ENCODE measurements at places on chromosomes 5 and 9.

GRCh38 chr9:27540502-27540901, 10.9 kb upstream of the MOB3B start:
- no peak for DNase-seq

GRCh38 chr9:124349675-124350493, 65.4 kb downstream of the PSMB7 start:
- no peak for DNase-seq

DNA sequence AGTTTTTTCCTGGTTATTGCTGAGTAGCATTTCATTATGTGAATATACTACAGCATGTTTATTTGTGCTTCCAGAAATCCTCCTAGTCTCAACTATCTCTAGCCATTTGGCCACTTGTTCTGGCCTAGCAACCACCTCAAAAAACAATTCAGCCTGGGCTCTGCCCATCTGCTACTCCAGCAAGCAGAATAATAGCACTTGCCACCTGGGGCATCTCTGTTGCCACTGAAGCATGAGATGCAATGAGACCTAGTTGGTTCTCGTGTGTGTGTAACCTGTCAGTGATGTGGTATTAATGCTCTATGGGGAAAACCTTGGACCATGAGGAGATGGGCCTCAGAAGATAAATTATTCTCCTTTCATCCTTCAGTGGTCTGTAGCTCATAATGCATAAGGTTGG, 129.5 kb downstream of the RNF180 start:
- no peak for DNase-seq

GRCh38 chr5:56264417-56265025, 31.4 kb upstream of the ANKRD55 start:
- DNase-seq = peak; percentile 48

DNA sequence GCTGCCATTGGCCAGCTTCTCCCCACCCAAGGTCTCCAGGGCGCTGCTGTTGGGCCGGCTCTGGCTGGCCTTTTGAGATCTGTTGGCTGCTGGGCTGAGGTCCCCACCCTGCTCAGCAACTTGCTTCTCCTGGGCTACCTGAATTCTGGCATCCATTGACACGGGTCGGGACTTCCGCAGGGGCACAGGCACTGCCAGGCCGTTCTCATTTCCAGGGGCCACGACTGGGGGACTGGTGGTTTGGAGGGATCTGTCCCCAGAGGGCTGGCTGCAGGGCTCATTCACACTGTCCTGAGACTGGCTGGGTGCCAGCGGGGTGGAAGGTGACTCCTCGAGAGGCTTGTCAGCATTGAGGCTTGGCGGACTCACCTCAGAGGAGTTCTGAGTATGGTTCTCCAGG, 87.1 kb upstream of the FBXW11 start:
- DNase-seq = no peak

DNA sequence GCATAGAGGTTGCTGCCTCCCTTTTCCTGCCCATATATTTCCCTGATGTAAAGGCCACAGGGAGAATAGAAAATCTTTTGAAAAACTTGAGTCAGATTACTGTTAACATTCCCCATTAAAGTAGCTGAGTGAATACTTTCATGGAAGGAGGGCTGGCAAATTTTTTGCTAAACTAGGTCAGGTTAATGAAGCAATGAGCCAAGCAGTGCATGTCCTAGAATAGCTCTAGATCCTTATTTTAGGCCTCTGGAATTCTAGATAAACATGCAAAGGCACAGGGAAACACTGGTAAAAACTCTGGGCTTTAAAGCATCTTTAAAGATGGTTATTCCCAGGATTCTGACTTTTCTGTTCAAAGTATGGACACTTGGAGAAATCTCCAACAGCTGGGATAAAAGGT, 27.9 kb downstream of the TTC1 start:
- DNase-seq = no peak

DNA sequence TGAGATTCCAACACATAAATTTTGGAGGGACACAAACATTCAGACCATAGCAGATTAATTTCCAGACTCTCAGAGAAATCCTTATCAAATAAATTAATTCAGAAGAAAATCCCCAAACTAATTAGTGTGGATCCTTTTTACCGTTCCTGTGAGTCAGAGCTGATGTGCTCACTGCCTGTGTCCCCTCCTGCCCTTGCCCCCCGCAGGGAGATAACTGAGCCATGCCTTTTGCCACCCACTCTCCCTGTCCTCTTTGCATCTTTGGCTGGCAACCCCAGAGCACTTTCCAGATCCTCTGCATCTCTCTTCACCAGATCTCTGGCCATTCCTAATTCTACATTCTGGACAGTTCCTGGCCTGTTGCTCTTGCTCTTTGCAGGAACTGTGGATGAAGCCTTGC, 135.4 kb upstream of the MAP1B start:
- DNase-seq = no peak

DNA sequence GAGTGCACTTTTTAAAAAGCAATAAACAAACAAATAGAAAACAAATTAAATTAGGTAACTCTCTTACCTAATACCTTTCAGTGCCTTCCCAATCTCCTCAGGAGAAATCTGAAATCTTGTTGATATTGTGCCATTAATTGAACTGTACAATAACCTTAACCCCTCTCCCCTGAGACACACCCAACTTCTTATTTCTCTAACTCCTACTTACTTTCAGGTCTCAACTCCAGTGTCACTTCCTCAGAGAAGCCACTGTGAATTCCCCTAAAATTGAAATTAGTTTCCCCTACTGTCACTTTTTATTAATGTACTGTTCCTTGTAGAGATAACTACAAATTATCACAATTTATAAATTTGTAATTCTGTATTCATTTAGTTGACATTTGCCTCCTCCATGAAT, 295.3 kb upstream of the TNC start:
- DNase-seq = no peak

DNA sequence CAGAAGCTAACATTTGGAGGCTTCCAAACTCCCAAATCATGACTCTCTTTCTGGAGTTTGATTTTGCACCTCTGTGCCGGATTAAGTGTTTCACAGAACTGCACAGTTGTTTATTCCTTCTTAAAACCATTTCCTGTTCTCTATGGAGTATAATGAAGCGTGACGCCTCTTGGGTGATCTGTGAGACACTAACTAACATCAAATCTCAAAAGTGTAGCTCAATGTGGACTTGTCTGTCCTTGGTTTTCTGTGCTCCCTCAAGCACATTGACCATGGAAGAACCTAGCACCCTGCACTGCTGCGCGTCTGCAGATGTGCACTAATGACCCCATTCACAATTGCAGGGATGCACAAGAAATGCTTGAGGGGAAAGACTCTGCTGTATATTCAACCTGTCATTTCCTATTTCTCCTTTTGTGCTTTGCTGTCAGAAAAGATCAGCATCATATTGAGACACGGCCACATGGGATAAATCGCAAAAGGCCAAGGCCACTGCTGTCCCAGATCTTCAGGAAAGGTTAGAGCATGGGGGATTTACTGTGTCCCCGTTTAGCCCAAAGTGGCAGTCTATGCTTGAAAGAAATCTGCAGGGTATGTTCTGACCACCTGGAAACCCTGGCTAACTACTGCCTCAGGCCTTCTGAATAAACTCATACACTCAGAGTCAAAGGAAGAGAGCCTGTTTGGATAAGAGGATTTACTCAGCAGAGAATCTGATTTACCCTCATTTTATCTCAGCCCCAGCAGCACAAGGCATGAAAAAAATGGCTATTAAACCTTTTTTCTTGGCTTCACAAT, 109.6 kb downstream of the BAAT start:
- no peak for DNase-seq

DNA sequence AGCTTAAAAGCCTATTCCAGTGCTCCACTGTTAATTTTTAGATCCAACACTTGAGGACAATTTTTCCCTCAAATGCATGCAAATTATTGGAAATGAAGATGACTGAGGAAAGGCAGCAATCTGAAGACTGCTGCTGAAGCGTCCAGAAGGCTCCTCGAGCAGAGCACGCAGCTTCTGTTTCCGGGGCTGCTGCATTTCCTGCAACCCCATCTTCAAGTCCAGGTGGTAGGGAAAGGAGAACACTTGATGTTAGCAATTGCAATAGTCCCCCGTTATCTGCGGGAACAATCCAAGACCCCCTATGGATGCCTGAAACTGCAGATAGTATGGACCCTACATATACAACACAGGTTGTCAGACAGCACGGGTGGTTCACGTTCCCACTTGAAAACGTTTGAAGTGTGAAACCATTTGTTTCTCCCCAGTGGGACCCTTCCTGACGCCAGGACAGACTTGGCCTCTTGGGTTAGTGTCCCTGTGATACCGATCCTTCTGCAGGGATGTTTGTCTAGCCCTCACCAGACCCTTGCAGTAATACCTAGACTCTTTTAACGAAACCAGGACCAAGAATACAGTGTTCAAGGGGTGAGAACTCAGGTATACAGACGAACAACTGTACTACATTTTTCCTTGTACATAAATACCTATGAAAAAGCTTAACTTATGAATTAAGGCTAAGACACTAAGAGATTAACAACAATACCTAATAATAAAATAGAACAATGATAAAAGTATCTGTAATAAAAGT, 152.3 kb downstream of the HSD17B3 start:
- DNase-seq = no peak

DNA sequence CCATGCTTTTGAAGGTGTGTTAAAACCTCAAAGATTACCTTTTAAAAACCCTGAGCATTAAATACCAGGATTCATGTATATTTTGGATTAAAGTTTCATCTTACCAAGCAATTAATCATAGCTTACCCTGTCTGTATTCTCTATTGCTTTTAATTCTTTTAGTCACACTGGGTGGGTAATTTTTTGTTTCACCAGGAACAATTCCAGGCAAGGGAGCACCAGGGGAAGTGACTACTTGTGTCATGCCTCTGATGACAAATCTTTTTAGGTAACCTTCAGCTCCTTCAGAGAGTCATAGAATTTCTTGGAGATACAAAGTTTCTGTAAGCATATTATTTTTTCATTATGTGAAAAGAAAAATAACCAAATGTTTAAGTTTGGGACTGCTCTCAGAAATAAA, 33.4 kb upstream of the ANXA1 start:
- no peak for DNase-seq

GRCh38 chr5:138874771-138875551, at the start of gene LRRTM2:
Gene LRRTM2 (minus strand): TSS chr5:138875335. CDS start chr5:138874911, 424 bp downstream.
- DNase-seq = no peak

DNA sequence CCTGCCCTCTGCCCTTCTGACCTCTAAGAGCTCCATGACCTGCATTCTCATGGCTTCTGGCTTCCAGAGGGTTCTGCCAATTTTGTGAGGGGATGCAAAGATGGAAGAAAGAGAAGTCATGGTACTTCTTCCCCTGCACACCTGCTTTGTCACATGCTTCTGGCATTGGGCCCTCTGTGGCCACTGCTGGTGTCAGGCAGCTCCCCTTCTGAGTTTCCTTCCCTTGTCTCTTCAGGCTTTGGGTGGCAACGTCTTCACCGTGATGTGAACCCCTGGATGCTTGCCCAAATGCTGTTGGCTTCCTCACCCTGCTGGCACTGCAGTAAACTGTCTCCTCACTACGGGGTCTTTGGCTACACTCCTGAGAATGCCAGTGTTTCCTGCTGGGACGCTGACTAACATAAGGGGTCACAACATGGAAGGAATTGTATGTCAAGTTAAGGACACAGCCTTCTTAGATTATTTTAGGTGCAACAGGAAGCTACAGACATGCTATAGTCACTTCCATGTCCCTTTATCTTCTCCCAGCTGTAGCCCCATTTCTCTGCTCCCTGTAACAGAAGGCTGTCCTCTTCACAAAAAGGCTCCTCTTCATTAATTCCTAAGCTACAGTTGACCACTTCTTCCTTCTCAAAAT, 8.9 kb upstream of the CLINT1 start:
- no peak for DNase-seq

- no peak for DNase-seq
Observed at GRCh38 chr5:53827211-53827651, 266.8 kb downstream of the NDUFS4 start.

DNA sequence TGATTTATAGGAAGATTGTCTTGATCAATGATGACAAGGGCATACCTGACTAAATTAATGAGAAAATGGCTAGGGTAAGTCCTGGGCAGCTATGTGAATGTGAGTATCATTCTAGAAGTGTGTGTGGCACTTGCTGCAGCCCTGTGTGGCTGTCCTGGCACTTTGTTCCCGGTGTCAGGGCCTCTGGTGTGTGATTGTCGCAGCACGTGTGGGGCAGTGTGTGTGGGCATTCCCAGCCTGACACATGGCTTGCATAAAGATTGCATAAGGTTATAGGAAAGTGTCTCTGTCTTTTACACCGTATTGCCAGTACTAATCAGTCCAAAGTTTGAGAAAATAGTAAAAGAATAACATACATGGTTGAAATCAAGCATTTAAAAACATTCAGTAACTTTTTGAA, 74.4 kb downstream of the TRIO start:
- DNase-seq = no peak

DNA sequence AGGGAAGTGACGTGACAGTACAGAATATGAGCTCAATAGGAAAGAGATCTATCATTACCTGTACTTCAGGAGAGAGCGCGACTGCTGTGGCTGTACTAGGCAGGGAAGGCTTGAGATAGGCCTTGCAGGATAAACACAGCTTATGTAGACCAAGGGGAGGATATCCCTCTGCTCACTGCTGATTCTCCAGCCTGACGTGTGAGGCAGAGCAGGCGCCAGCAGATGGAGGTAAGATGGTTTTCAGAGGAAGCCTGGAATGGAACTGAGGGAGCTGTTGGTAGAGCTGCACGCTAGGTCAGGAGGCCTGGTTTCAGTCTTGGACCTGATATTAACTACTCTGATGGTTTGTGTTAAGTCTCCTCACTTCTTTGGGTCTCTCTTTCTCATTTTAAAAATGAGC, 291.4 kb downstream of the YTHDC2 start:
- DNase-seq = no peak

- DNase-seq = no peak
Observed at GRCh38 chr5:144582066-144582465, 411.4 kb downstream of the KCTD16 start.

DNA sequence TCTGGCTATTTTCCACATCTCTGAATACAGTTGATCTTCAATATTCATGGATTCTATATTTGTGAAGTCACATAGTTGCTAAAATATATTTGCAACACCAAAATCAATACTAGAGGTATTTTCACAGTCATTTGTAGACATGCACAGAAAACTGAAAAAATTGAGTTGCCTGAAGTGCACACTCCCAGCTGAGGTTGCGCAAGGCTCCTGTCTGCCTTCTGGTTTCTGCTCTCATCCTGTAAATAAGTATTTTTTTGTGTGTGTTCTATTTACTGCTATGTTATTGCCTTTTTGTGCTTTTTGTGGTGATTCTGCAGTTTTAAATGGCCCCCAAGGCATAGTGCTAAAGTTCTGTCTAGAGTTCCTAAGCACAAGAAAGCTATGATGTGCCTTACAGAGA, 371.1 kb upstream of the GRAMD2B start:
- DNase-seq = no peak

GRCh38 chr5:167381457-167381856, 910.0 kb upstream of the WWC1 start:
- DNase-seq = no peak

Measured in neuronal stem cell (in vitro differentiated cells).